NCI-H1105 (cell line): ENCODE measurements at places on chromosomes 2 and 18.

DNA sequence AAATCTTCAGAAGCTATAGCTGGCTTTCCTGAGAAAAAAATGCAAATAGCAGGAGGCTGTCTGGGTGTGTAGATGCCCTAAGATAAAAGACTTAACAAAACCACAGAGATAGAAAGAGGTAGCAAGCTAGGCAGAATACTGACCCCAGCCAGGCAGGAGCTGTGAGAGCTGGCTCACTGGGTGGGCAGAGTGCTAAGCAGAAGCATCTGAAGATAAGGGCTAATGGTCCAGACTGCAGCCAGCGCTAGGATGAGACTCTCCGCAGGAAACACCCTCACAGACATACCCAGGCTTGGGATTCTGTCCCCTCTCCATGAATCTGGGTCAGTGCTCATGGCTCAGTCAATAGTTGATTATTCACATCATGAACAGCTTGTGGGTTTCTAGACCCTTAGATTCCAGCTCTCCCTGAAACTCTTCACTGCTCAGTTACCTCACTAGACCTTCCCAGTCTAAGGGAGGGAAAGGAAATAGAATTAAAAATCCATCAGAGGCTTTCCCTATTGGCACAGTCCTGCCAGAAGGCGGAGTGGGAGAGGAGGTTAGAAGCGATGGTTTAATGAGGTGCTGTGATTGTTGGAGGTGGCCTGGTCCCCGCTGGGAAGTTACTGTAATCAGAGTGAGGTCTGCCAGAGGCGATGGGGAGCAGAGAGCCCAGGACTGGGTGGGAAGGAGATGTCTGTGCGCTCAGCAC lies 21.4 kb upstream of the CCBE1 start:
- DNase-seq, result no peak

GRCh38 chr2:41900101-41900577 lies 147.7 kb upstream of the PKDCC start:
- DNase-seq, result no peak

GRCh38 chr2:220478305-220479058 lies 851.1 kb downstream of the SLC4A3 start:
- DNase-seq, result no peak

GRCh38 chr18:51092117-51092516 lies 62.1 kb downstream of the SMAD4 start:
- DNase-seq, result no peak

DNA sequence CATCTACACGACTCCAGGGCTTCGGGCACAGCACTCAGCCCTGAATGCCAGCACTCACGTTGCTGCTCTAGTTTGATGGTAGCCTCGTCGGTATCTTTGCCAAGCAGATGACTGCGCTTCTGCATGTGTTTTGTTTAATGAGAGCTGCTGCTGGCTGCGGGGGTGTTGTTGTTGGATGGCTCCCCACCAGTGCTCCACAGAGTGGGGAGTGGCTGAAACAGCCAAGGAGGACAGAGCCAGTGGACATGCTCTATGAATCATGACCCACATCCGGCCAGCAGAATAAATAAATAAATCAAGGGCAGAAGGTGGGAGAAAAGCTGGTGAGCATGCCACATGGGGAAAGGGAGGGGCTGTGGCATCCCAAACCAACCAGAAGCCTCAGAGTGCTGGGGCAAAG lies 131.2 kb upstream of the SOX11 start:
- DNase-seq, result no peak

- DNase-seq, result no peak
These were observed 270.9 kb downstream of the TWIST2 start for GRCh38 chr2:239118675-239119211.

DNA sequence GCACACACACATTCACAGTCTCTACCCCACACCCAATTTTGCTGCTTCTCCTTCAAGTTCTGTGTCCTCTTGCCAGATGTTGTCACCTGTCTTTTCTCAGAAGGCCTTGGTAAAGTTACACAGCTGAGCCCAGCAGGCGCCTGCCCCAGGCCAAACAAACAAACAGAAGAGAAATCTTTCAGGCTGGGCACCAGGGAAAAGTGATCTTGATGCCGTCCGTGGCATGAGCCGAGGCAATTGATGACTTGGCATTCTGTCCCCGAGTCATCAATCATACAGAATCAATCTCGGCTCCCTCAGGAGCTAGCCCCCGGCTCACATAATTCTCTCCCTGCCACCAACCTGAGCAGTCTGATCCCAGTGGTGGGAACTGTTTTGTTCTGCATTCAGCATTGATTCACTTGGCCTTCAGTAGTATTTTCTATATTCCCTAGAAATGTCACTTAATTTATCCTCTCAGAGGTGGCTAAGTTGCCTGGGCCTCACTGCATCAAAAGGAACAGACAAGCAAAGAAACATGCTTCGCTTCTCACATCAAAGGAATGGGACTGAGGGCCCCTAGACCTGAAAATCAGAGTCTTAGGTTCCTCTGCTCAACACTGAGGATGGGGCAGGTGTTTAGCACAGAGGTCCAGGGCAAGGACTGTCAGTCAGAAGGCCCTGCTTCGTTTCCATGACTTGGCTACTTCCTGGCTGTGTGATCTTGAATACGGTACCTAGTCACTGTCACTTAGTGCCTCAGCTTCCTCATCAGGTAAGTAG lies 278.8 kb upstream of the CELF4 start:
- no peak for DNase-seq

- DNase-seq, result no peak
These were observed 49.9 kb downstream of the MTCL1 start for GRCh38 chr18:8754995-8755960.

- DNase-seq, result no peak
These were observed 61.8 kb upstream of the CTDP1 start for GRCh38 chr18:79617511-79618500.
